ENCODE measurements at places on chromosomes 12 and 14. TPM values are rescaled to one million over a fixed set of nuclear protein-coding genes. Genes with fewer than 3 reads are reported as not detected.

DNA sequence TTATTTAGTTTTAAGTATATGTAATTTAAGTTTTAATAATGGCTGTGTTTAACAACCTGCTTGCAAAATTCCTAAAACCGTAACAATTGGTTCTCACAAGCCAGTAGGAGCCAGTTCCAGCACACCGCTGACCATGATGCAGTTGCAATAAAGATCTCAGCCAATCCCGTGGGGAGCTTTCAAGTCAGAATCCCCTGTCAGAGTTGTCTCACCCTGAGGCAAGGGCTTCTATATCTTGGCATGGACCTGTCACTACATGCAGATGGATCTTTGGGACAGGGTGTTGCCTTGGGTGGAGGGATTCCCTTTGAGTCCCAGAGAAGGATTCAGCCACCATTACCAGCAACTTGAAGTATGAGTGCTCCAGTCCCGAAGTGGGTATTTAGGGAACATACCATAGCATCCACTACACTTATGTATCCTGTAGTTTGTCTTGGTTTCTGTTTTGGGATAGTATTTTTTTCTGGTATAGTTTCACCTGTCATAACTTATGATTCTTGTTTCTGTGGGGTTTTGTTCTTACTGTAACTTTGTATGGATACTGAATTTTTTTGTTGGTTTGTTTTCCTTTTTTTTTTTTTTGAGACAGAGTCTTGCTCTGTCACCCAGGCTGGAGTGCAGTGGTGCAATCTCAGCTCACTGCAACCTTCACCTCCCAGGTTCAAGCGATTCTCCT lies 30.1 kb upstream of the LIMA1 start:
- no peak for DNase-seq

Gene VASH1
- total RNA-seq: 9.0 TPM

DNA sequence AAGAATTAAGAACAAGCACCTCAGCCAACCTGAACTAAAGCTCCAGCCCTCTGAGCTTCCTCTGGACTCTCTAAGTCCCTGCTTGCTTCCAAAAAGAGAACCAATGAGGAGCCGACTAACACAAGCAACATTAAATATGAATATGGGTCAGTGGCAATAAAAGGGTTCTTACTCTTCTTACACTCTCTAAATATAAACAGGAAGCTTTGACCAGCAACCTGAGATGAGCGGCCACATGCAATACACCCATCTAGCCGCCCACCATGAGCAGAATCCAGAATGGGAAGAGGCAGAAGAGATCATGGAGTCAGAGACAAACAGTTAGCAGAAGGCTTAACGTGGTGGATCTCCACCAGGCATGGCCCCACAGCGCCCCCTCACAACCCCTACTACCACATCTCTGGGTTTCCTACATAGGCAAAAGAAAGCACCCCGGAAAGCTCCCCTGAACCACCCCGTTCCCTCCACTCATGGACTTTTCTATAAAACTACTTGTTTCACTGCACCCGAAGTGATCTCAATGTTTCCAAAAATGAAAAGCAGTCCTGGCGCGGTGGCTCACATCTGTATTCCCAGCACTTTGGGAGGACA lies 59.4 kb downstream of the TTC7B start:
- DNase-seq: peak; percentile 13

Gene CELA1
- total RNA-seq: not detected

DNA sequence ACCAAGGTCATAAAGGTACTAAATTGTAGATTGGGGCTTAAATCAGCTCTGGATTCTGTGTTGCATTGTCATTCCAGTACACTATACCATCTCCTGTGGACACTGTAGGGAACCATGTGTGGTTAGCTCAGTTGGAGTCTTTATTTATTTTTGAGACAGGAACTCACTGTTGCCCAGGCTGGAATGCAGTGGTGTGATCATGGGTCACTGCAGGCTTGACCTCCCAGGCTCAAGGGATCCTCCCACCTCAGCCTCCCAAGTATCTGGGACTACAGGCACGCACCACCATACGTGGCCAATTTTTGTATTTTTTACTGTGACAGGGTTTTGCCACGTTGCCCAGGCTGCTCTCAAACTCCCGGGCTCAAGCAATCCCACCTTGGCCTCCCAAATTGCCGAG lies 6.7 kb downstream of the PAPOLA start:
- DNase-seq: no peak

GRCh38 chr12:1918884-1919236 lies 408 bp upstream of the CACNA2D4 start:
- no peak for DNase-seq

DNA sequence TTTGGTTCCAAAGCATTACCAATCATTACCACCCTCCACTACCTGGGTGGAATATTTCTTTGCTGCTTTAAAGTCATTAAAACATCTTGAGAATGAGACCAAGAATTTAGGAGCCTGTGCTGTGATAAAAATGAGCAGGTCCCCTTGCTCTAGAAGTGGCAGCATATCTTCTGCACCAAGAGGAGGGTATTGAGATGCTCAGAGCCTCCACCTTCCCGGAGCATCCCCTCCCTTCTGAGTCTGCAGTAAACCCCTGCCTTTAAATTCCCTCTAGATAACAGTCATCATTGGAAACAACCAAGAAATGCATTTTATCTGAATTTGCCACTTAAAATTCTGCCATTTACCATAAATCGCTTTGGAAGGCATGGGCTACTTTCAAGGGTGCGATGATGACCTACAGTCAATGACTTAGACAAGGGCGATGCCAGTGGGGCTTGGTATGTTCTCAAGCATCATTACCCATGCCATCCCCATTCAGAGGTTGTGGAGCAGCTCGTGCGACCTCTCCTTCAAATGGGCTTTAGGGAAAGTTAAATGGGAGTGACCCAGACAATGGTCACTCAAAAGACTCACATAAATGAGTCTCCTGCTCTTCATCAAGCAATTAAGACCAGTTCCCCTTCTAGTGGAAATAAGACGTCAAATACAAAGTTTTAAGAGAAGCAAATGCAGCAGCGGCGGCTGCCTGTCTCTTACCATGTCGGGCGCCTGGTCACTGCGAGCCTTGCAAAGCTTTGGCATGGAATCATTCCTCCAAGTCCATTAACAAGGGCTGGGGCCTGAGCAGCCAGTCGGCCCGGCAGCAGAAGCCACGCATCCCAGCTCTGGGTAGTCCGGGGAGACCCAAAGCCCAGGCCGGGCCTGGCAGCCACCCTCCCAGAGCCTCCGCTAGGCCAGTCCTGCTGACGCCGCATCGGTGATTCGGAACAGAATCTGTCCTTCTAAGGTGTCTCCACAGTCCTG lies 334.5 kb downstream of the TMEM121 start:
- no peak for DNase-seq

DNA sequence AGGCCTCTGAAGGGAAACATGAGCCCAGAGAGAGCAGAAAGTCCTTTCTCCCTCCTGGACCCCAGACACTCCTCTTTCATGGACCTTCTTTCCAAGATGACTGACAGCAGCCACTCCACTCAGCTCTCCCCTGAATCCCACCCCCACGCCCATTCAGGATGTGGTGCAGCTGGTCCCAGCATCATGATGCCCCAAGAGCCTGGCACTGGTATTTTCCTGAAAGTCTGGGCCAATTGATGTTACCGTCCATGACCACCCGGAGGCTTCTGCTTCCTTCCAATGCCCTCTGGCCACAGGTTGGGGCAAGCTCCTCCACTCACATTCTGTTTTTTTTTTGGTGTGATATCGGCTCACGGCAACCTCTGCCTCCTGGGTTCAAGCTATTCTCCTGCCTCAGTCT lies 112.6 kb downstream of the CALM1 start:
- DNase-seq: no peak

DNA sequence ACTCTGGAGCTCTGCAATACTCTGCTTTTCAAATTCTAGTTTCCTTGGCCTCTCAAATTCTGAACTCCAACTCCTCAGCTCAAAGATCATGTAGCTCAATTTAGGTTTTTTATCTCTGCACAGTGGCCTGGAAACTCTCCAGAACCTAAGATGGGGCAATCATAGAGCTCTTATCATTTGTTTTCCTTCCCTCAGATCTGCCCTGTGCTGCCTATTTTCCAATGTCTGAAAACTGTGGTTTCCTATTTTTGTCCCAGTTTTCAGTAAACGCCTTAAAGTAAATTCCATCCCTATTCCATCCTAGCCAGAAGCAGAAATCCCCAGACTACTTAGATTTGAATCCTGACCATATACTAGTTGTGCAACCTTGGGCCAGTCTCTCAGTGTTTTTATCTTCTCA lies 73.2 kb downstream of the CEP83 start:
- no peak for DNase-seq

- no peak for DNase-seq
Observed at GRCh38 chr12:42609605-42610004, 20.1 kb upstream of the PRICKLE1 start.

GRCh38 chr12:89316705-89317139 lies 35.6 kb downstream of the DUSP6 start:
- no peak for DNase-seq

DNA sequence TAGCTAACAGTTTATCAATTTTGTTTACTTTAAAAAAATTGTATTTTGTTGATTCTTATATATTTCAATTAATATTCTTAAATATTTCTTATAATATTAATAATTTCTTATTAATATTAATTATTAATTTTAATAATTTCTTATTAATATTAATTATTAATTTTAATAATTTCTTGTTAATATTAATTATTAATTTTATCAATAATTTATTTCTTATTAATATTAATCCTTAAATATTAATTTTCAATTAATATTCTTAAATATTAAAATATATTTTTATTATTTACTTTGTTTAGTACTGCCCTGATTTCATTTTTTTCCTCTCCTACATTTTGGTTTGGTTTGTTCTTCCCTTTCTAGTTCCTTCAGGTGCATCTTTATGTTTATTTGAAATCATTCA lies 1208.1 kb downstream of the LRFN5 start:
- DNase-seq: no peak

Gene MORN3
- 0.26 TPM for total RNA-seq

DNA sequence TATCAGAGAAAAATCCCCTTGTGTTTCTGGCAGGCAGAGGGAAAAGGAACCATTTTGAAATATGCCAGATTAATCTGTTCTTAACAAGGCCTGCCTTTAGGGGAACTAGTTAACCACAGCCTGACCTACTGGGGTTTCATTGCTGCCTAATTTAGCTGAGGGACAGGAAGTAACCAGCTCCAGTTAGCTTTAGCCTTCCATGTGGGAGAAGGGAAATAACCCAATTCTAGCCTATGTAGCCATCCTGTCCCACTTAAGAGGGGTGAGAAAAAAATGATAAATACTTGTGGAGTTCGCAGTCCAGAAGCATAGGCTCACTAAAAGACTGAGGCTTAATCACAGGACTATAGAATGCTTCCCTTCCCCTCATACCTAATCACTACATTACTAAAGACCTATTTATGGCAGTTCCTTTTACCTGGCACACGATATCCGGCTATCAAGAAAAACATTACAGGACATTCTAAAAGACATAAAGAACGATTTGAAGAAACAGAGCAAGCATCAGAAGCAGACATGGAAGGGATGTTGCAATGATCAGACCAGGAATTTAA lies 22.8 kb downstream of the COX8C start:
- DNase-seq: no peak

DNA sequence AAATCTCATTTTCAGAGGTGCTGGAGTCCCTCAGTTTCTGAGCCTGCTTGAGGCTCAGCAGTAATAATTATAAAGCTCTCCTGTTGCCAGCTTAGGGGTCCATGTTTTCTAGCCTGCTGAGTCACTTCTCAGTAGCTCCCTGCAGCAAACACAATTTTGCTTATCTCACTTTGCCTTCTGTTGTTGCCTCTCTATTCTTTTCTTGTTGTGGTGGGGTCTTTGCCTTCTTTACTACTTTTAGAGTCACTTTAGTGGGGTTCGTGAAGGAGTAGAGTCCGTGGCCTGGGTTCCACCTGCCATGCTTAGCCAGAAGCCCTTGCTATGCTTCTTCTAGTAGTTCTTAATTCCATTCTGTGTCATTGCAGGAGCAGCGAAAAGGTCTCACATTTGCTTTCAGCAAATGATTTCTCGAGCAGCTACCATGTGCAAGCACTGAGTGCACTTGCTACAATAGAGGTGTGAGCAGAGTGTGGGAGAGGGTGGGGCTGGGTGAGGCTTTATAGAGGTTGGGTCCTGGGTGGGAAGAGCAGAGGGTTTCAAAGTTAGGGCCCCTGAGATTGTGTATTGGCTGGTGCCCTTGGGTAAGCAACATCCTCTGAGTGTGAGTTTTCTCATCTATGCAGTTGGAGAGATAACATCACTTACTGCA lies 114.3 kb downstream of the ADCK1 start:
- DNase-seq: no peak

DNA sequence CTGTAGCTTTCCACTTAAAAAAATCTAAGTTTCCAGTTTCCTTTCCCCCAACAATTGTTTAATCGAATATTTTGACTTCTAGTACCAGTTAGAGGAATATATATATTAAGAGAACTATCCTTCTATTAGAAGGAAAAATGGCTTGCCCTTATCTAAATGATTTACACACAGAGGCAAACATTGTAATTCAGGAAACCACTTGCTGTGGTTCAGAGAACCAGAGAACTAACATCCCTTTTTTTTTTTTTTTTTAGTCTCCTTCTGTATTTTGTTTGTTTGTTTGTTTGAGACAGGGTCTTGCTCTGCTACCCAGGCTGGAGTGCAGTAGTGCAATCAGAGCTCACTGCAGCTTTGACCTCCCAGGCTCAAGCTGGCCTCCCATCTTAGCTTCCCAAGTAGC lies 746.6 kb downstream of the VRK1 start:
- no peak for DNase-seq

Gene GUCY2C
- not detected for total RNA-seq

DNA sequence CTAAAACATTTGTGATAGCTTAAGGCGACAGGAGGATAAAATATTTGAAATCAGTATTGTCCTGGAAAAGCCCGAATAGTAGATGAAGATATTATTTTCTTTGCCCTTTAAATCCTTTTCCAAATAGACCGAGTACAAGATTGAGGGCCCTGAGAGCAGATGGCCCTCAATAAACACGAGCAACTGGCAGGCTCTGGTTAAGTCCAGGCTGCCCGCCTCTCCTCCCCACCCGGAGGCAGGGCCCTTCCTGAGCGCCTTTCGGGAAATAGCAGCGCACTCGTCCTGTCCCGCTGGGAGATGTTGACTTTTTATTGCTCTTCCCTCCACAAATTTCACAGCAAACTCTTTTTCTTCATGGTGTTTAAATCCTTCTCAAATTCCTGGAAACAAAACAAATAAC lies 50.8 kb upstream of the MAX start:
- no peak for DNase-seq

DNA sequence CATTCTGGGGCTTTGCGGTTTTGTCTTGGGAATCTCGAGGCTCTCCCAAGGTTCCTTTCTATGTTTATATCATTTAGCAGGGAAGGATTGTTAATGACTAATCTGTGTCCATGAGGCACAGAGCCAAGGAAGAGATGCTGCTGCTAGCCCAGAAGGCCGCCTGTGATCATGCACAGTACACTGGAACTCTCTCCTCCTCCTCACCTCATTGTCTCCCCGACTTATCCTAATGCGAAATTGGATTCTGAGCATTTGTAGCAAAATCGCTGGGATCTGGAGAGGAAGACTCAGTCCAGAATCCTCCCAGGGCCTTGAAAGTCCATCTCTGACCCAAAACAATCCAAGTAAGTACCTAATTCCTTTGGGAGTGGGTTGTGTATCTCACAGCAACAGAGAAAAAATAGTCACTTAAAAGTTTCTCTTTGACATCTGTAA lies at the start of gene NR1H4:
TSS of gene NR1H4 (plus strand) at position 151 of the 435 bp plus-strand sequence. CDS start 19,458 bp downstream, outside the sequence.
- no peak for DNase-seq

Gene KRT81
- total RNA-seq: not detected

Gene KRT71
- total RNA-seq: not detected

All from dermis microvascular lymphatic vessel endothelial cell (primary cell).